Foreskin keratinocyte (primary cell): ENCODE measurements at places on chromosomes 5 and 9.
A peak's percentile ranks its signal among the peaks of the same experiment; 100 is the strongest.

DNA sequence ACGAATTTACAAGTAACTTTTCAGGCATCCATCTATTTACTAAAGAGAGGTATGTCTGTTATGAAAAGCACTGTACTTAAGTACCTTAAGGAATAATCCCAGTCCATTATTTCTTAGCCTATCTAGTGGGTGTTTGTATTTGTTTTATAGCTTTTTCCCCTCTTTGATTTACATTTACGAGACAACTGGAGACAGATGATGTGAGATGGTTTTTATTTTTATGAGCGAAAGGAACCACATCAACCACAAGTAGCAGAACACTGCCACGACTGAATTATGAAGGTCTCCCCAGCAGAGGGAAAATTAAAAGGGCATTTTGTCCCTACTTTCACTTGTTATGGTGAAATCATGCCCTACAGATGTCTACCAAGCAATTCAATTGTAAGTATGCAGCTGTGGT is 357.8 kb downstream of the NFIB start:
- DNase-seq = no peak

DNA sequence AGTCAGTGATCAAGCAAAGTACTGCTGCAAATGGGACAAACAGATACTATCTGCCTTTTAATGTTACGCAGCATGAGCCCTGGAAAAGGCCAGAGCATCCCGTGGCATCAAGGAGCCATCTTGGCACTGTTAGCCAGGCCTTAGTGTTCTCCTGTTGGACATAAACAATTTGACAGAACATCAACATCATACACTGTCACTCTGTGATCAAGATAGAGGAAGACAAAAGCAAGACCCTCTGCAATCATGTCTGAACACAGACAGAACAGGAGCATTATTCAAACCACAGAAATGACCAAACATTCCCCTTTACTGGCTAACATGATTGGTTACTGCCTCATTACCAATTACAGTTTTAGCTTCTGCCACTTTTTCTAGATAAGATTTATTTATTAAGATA is 21.2 kb upstream of the ROPN1L start:
- no peak for DNase-seq

DNA sequence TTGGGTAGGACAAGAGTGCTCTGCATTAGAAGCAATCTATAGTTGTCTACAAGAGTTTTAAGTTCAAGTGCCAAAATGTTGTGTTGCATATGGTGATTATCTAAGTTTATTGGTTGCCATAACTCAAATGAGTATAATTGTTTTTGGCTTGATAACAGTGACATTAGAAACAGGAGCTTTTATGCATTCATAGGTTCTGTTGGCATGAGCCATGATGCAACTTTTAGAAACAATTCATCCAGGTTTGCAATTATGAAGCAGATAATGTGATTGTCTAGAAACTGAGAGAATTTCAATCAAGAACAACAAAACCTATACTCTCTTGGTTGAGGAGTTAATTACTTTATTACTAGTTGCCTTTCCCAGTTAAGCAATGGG is 137.0 kb downstream of the PBX3 start:
- DNase-seq = no peak

- DNase-seq = no peak
These were observed 55.3 kb downstream of the FYB1 start for GRCh38 chr5:39164016-39164415.

- DNase-seq = peak; percentile 11
These were observed 1066.3 kb upstream of the NUDT12 start for GRCh38 chr5:104628911-104629310.
